Stimulated activated CD4-positive, alpha-beta T cell treated with anti-CD3 and anti-CD28 coated beads, TNF-alpha, amount 100 ng/mL, for 24 hours (primary cell): ENCODE measurements at places on chromosomes 7 and 10.

- DNase-seq: no peak
Observed at GRCh38 chr7:74141705-74142104, 32.5 kb upstream of the EIF4H start.

DNA sequence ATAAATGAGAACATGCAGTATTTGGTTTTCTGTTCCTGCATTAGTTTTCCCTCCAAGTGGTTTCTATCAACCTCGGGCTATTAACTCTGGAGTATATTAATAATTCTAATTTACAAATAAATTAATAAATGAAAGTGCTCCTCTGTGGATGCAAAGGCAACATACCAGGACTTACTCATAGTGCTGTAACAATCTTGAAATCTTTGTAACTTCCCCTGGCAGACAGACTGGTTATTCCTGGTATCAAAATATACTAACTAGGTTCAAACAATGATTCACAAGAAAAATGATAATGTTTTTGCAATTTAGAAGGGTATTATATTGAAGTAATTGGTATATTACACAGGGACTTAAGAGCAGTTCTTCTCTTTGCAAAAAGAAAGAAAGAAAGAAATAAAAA lies 177.2 kb downstream of the FANK1 start:
- DNase-seq: no peak

DNA sequence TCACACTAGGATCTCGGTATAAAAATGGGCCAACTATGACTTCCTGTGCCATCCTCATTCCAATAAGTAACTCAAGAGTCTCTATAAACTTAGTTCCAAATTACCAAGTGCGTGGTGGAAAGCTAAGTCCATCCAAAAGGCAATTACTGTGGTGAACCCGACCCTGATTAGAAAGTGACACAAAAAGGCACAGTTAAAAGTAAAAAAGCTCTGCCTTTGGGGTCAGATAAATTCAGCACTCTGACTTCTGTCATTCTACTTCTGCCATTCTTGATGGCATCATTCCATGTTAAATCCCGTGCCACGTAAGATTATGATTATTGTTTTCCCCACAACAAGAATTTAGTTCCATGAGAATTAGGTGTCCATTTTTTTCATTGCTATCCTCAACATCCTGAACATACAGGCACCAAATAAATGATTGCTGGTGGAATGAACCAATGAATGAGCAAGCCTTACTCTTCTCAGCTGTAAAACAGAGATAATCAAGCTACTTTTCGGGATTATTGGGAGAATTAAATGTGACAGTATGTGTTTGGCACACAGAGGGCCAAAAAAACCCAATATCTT lies 877 bp downstream of the NCOA4 start:
- no peak for DNase-seq

DNA sequence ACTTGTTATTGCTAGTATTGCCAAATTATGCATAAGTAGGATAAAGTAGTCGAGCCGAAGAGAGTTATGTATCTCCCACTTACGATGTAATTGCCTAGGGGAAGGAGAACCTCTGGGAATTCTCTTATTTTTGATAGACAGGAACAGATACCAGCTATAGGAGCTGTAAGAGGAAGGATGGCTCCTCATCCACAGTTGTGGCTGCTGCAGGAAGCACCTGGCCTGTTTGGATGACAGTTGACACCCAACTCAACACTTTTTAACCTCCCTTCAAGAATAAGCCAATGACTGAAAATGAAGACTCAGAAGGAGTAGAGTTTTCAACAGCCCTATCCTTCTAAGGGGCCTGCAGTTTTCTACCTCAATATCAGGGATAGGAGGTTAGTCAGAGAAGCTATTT lies 6.3 kb downstream of the DYDC1 start:
- no peak for DNase-seq

GRCh38 chr10:47331954-47332353 lies 9.7 kb downstream of the GDF2 start:
- no peak for DNase-seq

DNA sequence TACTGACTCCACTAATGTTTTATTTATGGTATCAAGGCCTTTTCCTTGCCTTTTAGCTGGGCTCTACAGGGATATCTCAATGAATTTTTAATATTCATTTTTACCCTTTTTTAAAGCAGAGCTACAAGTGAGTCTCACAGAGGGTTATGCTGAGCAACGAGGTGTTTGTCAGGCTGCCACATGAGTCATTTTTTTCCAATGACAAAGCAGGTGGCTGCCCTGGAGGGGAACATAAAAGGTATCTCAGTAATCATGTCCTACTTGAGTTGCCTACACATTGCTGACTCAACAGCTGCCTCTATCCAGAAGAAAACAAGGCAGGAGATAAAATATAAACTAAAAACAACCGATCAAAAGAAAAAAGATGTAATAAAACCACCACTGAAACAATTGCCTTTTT lies 1004.9 kb upstream of the POT1 start:
- DNase-seq: no peak

GRCh38 chr10:73413108-73413527 lies 740 bp downstream of the ANXA7 start:
- peak; percentile 23 for DNase-seq

DNA sequence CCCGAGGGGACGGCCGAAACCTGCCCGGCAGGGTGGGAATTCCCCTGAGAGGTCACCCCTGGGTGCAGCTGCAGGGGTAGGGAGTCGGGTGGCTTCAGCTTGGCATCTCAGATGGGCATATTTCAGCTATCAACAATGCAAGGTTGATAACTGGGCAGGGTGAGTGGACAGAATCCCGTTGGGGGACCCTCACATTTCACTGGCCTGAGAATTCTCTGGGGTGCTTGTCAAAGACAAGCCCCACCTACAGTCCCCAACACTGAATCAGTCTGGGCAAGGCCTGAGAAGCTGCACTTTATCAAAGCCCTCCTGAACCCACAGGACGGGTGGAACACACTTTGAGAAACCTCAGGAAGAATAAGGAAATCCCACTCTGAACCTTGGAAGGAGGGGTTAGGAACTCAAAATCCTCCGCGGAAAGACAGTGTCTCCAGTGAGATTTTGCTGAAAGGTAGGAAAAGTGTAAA lies 3.1 kb downstream of the RGS10 start:
- no peak for DNase-seq

GRCh38 chr10:103759100-103759781 lies 96.1 kb downstream of the SH3PXD2A start:
- no peak for DNase-seq

DNA sequence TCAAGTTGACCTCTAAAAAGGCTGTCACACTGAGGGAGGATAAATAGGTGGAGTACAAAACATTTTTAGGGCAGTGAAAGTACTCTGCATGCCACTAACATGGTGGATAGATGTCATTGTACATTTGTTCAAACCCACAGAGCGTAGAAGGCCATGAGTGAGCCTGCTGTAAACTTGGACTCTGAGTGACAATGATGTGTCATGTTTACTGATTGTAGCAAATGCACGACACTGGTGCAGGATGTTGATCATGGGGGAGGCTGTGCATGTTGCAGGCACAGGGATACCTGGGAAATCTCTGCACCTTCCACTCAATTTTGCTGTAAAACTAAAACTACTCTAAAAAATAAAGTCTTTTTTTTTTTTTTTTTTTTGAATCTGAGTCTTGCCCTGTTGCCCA lies 52.5 kb upstream of the GRID1 start:
- no peak for DNase-seq

GRCh38 chr7:2956526-2957368 lies 86.9 kb downstream of the CARD11 start:
- peak; percentile 26 for DNase-seq

- no peak for DNase-seq
Observed at GRCh38 chr10:100438674-100439315, 24.0 kb upstream of the WNT8B start.

GRCh38 chr10:79188154-79188965 lies 119.6 kb downstream of the ZMIZ1 start:
- no peak for DNase-seq

DNA sequence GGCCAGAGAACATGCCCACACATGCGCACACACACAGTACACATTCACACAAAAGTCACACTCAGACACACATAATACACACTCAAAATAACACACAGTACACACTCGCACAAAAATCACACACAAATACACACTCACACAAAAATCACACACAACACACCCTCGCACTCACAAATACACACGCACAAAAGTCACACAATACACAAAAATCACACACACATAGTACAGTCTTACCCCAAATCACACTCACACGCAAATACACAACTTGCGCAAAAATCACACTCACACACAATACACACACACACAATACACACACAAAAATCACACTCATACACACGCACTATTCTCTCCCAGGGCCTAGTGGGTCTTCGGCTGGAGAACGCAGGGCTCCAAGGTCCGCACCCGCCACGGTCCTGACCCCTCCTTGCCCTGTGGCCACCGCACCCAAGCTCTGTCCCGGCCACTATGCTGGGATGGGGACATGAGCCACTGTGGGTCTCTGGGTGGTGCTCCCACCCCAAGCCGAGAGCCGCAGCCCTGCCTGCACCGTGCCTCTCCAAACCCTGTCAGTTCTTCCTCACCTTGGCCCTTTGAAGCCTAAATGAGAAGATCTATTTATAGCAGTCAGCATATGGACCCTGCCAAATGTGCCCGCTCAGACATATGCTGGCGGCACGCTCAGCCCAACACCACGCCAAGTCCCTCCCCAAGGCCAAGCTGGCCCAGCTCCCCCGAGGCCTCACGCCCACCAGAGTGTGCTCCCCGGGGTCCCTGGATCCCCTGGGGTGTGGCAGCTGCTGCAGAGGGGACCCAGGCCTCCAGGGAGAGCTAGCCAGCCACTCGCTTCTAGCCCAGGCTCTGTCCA lies 55.9 kb downstream of the ELFN1 start:
- no peak for DNase-seq

DNA sequence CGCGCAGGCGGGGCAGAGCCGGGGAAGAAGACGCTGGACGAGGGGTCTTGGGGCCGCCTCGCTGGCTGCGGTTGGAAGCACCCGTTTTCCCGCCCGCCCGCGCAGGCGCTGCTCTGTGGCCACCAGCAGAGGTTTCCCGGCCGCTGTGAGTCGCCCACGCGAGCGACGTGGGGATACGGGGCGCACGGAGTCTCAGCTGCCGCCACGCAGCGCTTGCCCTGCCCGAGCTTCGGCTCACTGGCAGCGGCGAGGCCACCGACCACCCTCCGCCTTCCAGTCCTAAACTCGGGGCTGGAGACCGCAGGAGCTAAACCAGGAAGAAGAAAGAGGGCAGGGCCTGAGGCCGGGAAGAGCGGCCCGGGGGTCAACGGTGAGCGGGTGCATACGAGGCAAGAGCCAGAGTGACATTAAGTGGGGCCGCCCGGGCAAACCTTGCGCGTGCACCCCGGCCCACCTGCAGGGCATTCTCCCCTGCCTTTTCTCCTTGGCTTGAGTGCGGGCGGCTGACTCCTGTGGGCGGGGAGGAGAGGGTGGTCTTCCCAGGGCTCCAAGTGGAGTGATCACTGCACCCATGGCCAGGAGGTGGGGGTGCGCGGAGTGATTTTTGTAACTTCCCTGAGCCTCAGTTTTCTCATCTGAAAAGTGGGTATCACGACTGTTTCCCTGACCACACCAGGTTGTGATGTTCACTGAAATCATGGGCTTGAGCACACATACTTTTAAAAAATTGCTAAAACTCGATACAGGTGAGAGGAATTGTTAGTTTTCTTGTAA lies 7.1 kb upstream of the EMX2 start:
- DNase-seq: no peak

- DNase-seq: no peak
Observed at GRCh38 chr7:123744416-123744815, 4.4 kb downstream of the WASL start.

- no peak for DNase-seq
Observed at GRCh38 chr7:27693794-27694193, 31.1 kb upstream of the HIBADH start.

DNA sequence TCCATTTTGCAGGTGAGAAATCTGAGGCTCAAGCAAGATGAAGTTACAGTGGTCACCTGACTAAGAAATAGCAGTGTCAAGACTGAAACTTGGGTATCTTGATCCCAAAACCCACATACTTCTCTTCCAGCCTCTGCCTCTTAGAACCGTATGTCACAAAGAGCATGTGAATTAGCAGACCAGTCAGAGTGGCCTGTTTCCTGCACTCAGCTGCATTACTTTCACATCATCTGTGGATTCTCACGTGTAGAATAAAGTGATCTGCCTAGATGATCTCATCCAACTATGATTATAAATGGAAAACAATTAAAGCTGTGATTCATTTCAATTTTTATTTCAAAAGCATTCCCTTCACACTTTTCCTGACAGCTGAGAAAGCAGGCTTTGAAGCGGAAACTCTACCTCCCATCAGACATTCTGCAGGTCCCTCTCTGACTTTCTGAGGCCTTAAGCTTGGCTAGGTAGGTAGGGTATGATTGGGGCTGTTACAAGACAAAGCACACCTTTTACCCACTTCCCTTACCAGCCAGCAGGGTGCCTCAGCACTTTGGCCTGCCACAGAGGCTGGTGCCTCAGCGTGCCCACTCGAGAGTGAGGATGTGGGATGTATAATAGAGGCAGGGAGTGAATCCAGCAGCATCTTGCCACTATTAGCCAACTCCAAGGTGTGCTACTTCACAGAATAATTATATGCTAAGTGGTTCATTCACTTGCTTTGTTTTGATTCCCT lies 70.2 kb upstream of the PDE1C start:
- DNase-seq: no peak

DNA sequence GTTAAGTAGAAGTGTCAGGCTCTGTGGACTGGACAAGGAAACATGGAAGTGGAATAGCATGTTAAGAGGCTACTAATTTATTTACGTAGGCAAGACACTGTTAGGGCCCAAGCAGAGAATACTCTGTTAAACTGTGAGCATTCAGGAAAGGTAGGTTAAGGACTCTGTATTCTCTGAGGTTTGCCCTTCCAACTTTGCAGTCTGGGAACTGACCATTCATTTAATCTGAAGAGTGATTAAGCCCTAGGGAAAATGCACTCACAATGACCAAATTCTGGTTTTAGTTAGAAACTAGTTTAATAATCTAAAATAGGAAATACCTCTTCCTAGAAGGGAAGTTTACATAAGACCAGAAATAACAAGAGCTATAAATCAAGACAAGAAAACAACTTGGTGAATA lies 266.6 kb downstream of the SUGCT start:
- no peak for DNase-seq

- no peak for DNase-seq
Observed at GRCh38 chr10:16466001-16466400, 29.2 kb downstream of the PTER start.

DNA sequence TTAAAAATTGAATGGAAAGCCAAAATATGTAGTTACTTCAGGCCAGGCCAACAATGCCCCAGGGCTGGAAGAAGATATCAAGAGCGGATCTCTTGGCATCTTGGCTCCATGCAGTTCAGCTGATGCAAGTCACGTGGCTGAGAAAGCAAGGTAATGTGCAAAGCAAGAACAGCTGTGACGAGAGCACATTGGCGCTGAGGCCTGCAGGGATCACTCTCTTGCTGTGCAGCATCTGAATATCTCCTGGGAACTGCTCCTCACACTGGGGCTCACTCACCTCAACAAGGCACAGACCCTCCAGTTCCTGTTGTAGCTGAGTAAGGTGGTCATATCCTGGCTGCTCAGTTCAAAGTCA lies 14.0 kb downstream of the AKR1B1 start:
- no peak for DNase-seq

DNA sequence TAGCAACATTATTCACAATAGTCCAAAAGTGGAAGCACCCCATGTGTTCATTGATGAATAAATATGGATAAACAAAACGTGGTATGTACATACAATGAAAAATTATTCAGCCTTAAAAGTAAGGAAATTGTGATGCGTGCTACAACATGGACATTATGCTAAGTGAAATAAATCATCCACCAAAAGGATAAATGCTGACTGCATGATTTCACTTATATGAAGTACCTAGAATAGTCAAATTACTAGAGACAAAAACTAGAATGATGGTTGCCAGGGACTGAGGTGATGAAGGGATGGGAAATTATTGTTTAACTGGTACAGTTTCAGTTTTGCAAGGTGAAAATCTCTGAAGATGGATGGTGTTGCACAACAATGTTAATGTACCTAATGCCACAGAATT lies 56.6 kb downstream of the THSD7A start:
- no peak for DNase-seq
